Renal cortex interstitium (tissue), 15 donors: ENCODE measurements at places on chromosomes 13 and 19. TPM values are rescaled to one million over a fixed set of nuclear protein-coding genes. Genes with fewer than 3 reads are reported as not detected.

FFAR3 gene
- 0.20 TPM for polyA plus RNA-seq

TMEM238 gene
- polyA plus RNA-seq, result 0.58 TPM

DOCK9 gene
- polyA plus RNA-seq, result 65.2 TPM

TMIGD2 gene
- 0.22 TPM for polyA plus RNA-seq

GPC5 gene
- 3.5 TPM for polyA plus RNA-seq

YJEFN3 gene
- polyA plus RNA-seq, result 9.3 TPM

S1PR2 gene
- polyA plus RNA-seq, result 13.0 TPM

ADAMTSL5 gene
- polyA plus RNA-seq, result 0.47 TPM

ZNF91 gene
- polyA plus RNA-seq, result 54.6 TPM

SPRY2 gene
- 69.4 TPM for polyA plus RNA-seq

ADGRE1 gene
- polyA plus RNA-seq, result 0.04 TPM

CYP4F2 gene
- polyA plus RNA-seq, result 0.53 TPM

FUZ gene
- polyA plus RNA-seq, result 42.1 TPM

TMEM91 gene
- 13.6 TPM for polyA plus RNA-seq

KLK10 gene
- polyA plus RNA-seq, result 0.32 TPM

TPTE2 gene
- polyA plus RNA-seq, result 0.17 TPM

GRCh38 chr13:72555601-72556000, 171.8 kb downstream of the MZT1 start:
- DNase-seq, result no peak

DNA sequence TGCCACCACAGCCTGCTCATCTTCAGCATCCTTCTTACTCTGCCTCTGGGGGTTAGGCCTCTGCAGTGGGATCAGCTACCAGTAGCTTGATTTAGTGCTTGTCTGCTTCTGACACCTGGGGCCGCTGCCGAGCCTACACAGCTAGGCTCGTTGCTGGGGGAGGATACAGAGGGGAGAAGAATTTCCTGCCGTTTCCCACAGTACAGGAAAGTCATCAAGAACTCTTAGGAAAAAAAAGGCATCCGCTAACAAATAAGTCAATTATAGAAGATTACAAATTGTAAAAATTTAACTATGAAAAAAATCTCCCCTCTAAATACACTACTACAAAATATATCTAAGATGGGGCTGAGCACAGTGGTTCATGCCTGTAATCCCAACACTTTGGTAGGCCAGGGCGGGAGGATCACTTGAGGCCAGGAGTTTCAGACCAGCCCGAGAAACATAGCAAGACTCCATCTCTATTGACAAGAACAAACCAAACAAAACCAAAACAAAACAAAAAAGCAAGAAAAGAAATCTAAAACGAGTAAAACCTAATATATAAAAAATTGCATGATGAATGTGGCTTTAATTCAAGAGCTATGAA, 26.7 kb downstream of the LATS2 start:
- no peak for DNase-seq

GRCh38 chr13:35332134-35332533, 144.4 kb downstream of the MAB21L1 start:
- DNase-seq, result no peak

GRCh38 chr19:30717381-30717780, 345.2 kb downstream of the ZNF536 start:
- no peak for DNase-seq

DNA sequence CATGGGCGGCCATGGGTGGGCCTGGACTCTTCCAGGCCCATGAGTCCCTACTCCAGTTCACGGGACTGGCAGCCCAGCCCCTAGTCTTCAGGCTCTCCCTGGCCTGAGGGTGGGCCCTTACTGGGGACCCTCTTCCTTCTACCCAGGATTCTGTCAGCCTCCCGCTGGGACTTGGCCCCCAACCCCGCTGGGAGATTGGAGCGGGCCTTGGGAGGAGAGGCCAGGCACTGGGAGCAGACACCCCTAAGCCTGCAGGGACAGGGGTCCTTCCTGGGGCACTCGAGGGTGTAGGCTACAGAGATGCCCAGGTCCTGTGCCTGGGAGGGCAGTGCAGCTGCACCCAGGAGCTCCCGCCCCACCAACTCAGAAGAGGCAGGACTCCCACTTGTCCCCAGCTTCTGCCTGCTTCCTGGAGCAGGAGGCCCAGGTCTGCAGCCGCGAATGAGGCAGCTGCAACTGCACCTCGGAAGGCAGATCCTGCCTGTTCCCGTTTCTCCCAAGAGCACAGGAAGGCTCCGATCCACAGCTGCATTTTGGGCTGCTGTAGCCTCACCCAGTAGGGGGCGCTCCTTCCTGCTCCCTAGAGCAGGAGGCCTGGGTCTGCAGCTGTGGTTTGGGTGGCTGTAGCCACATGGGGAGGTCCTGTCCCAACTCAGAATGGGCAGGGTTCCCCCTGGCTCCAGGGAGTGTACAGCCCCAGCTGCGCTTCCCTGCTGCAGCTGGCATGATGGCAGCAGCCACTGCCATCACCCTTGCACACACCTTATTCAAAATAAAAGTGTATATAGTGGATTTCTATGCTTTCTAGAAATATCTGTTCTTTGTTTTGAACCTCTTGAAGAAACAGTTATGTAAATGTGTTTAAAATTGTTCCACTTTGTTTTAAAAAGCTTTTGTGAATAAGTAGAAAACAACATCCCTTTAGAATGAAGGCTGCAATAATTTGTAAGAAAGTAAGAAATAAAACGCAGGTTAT, 46.8 kb downstream of the TEX26 start:
- DNase-seq, result no peak

- no peak for DNase-seq
These were observed 605.3 kb upstream of the SLC10A2 start for GRCh38 chr13:103671547-103671946.

DNA sequence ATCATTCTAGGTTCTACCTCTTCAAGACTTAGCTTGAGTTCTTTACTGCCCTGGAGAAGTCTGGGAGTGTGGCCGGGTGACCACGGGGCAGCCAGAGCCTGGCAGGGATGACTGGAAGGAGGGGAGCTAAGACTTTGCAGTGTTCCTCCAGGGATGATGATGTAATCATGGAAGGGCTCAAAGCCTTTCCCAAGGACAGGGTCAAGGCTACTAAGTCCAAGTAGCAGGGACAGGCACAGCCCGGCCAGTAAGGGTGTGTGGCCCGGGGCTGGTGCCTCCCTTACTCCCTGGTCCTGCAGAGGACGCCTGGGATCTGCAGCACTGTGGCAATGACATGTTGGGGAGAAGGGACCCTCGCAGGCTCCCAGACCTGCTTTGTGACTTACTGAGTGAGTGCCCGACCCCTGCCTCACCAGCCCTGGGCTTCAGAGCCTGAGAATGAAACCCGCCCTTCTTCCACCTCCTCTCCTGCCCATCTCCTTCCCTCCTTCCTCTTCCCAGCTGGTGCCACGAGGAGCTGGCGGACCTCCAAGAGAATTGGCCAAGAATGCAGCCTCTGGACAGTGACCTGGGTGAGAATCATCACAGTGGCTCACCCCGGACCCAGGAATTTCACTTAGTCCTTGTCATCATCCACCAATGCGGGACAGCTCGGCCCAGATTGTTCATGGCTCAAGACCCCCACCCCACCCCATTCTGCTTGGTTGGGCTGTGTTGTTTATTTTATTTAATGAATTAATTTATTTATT, 15.6 kb upstream of the FBXO17 start:
- no peak for DNase-seq

GRCh38 chr13:88417801-88418200, 746.6 kb downstream of the SLITRK5 start:
- no peak for DNase-seq

GRCh38 chr13:29953542-29953941, 103.1 kb upstream of the UBL3 start:
- DNase-seq, result no peak

DNA sequence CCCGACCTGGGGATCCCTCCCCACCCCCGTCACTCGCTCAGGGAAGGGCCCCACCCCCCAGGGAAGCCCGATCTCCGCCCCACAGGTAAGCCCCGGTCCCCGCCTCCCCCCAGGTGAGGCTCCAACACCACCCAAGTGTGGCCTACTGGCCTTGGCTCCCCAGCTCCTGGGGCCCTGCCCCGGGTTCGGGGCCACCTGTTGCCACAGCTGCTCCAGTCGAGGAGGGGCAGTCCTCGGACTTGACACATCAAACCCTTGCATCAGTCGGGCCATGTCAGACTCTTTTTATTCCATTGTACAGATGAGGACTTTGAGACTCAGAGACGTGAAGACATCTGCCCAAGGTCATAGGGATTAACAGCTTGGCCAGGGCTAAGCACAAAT, 512 bp downstream of the CC2D1A start:
- DNase-seq, result no peak

DNA sequence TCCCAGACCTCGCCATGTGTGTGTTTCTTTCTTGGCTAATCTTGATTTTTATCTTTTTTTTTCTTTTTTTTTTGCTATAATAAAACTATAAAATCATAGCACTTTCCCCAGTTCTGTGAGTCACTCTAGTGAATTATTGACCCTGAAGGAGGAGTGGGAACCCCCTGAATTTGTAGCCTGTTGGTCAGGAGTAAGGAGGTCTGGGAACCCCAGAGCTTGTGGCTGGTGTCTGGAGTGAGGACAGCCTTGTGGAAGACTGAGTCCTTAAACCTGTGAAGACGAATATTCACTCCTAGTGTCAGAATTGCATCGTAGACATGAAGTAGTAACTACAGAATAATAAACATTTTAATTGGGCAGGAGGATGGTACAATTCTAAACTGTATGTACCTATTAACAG, 7.4 kb downstream of the EID2B start:
- DNase-seq, result no peak

DNA sequence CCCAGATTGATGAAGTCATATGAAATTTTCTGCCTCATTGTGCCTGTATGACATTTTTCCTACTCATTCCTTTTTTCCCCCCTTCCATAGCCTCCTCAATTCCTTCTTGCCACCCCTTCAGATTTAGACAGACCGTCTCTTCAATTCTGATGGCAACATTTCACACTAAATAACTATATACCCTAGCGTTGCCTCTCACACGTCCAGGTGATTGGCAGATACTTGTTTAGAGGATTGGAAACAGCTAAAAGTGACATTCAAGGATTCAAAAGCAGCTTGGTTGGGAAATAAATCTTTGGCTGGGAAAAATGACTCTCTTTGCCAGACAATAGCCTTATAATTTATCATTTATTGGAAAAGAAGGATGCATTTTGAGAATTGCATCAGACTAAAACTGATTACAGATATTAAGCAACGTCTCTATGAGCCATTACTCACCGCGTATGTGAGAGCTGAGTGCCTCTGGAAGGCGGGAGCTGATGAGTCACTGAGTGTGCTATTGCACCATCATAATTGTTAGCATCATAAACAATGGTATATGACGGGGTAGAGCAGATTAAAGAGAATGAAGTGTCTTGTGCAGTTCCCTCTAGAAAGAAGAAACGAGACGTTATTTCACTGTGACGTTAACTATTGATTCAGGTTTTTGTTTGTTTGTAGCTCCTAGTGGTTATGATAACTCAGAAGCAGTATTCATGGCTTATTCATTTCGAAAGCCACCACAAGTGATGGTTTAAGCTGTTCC, 61.1 kb upstream of the FAM216B start:
- DNase-seq, result no peak

DNA sequence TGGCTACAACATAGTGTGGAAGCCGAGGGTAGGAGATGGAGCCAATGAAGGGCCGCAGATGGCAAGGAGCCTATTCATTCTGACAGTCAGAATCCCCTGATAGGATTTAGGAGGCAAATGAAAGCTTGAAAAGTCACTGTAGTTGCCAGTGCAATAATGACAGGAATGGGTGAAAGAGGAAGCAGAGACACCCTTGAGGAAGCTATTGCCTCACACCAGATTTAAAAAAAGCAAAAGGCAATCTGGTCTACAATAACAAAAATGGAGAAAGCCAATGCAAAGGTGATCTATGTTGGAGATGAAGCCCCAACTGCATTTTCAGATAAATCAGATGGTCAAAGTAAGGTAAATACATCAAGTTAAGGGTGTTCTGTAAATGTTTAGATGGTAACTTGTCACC, 158.5 kb downstream of the TUBA3C start:
- DNase-seq, result no peak

DNA sequence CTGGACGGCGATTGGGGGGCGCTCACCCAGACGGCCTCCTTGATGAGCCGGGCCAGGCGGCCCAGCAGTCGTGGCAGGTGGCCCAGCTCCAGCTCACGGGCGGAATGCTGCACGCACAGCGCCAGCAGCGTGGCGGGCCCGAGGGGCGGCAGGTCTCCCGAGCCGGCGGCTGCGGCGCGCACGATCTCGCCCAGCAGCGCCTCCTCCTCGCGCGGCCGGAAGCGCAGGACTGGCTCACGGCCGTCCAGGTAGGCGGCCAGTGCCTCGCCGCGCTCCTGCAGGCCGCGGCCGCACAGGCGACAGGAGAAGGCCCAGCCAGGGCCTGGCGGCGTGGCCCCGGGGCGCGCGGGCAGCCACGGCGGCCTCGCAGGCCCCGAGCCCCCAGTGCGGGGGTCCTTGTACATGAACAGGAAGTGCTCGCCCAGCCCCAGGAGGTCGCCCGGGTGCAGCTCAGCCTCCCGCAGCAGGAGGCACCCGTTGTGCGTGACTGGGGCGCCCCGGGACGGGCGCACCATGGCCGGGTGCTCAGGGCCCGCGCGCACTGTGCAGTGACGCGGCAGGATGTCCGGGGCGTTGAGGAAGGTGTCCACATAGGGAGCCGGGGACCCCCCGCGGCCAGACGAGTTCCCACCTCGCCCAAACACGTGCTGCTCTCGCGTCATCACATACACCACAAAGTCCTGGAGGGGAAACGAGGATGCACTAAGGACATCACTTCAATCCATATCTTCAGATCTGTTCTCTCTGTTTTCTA, 9.6 kb upstream of the MAMSTR start:
- no peak for DNase-seq

DNA sequence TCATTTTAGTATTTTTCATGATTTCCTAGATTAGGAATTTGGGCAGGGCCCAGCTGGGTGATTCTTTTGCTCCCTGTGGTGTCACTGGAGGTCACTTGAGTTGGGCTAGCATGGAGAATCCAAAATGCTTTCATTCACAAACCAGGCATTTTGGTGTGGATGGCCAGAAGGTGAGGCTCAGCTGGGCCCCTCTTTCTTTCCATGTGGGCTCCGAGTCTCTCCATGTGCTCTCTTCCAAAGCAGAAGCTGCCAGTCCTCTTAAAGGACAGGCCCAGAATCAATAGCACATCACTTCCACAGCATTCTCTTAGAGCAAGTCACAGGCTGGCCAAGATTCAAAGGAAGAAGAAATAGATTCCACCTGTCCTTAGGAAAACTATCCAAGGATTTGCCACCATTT, 21.8 kb upstream of the IGLON5 start:
- DNase-seq, result no peak

GRCh38 chr13:100941377-100942368, 267.1 kb upstream of the TMTC4 start:
- no peak for DNase-seq

DNA sequence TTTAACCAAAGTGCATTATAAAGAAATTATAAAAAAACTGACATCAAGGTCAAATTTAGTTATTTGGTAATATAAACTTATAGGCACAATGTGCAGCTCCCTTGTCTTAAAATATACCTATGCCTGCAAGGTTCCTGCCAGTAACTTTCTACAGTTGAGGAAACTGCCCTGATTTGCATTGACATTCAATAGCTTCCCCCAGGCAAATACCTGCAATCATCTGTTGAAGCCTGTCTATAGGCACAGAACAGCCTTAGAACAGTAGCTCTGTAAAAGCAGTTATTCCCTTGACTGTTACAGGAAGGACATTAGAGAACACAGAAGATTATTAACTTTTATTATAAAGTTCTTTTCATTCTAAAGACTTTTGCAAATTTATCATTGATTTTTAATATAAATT, 1239.5 kb downstream of the PCDH9 start:
- DNase-seq, result no peak
